Stimulated activated CD4-positive, alpha-beta T cell treated with anti-CD3 and anti-CD28 coated beads, TNF-alpha, amount 100 ng/mL, for 1 hour (primary cell): ENCODE measurements at places on chromosomes 16 and 17.
A peak's percentile ranks its signal among the peaks of the same experiment; 100 is the strongest.

DNA sequence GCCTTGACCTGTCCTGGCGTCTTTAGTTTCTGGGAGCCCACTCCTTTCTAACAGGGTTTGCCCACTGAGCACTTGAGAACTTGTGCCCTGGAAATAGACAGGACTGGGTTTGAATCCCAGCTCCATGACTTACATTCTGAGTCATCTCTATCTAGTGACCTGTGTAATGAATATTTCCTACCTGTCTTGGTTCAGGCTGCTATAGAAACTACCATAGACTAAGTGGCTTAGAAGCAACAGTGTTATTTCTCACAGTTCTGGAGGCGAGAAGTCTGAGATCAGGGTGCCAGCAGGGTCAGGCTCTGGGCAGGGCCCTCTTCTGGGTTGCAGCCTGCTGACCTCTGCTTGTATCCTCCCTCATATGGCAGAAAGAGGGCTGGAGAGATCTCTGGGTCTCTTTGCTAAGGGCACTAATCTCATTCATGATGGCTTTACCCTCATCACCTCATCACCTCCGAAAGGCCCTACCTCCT, 110.7 kb upstream of the DHX40 start:
- DNase-seq: no peak

DNA sequence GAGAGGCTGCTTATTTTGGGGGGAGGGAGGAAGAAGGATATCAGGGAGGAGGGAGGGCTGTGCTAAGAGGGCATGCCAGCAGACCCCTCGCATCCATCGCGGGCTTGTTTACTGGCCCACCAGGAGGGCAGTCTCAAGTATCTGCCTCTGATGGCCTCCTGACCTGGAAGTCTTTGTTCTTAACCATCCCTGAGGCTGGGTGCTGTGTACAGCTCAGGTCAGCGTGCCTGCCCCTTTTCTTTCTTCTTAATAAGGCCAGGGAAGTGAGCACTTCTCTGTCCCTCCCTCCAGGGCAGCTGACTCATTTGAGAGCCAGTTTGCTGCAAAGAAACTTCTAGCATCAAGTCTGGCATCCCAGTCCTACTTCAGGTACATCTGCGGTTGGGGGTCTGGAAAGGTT, 157.0 kb downstream of the CCDC182 start:
- DNase-seq: no peak

DNA sequence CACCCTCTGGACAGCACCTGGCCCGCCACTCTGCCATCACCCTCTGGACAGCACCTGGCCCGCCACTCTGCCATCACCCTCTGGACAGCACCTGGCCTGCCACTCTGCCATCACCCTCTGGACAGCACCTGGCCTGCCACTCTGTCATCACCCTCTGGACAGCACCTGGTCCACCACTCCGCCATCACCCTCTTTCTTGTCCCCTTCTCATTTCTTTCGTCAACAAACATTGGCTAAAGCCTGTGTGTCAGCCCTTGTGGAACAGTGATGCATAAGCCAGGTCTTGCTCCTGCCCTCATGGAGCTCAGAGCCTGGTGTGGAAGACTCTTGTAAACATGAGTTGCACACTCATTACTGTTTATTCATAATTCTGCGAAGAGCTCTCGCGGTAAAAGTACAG, 31.2 kb downstream of the CDK5R1 start:
- DNase-seq: no peak

DNA sequence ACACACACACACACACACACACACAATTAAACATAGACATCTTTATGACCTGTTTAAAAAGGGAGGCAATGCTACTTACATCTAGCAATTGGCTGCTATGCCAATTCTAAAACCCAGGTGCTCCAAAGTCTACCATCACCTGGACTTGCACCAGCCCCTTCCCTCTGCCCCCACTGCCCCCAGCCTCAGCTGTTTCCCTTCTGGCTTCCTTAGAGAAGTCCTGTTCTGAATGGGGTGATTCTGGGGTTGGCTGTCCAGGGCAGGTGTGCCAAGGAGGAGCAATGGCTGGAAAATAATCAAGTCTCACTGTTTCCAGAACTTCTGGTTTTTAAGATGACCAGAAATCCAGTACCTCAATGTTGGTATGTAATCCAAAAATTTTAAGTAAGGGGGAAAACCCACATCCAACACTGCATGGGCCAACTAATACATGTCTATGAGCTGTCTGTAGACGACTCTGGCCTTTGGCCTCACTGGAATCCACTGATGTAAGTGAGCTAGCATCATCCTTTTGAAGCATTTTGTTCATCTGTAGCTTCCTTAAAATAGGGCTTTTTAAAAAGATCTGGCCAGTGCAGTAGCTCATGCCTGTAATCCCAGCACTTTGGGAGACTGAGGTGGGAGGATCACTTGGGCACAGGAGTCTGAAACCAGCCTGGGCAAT, 2.1 kb downstream of the IFT20 start:
- DNase-seq: no peak

DNA sequence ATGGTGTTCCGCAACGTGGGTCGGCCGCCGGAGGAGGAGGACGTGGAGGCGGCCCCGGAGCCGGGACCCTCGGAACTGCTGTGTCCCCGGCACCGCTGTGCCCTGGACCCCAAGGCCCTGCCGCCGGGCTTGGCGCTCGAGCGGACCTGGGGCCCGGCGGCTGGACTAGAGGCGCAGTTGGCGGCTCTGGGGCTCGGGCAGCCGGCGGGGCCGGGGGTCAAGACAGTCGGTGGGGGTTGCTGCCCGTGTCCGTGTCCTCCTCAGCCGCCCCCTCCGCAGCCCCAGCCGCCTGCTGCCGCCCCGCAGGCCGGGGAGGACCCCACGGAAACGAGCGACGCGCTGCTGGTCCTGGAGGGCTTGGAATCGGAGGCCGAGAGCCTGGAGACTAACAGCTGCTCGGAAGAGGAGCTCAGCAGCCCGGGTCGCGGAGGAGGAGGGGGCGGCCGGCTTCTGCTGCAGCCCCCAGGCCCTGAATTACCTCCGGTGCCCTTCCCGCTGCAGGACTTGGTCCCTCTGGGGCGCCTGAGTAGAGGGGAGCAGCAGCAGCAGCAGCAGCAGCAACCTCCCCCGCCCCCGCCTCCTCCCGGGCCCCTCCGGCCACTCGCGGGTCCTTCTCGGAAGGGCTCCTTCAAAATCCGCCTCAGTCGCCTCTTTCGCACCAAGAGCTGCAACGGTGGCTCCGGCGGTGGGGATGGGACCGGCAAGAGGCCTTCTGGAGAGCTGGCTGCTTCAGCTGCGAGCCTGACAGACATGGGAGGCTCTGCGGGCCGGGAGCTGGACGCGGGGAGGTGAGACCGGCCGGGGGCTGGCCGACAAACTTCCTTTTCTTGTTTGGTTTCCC, 821 bp downstream of the SOCS7 start:
- DNase-seq: peak; percentile 12
